ENCODE measurements at places on chromosomes 13 and 19.
A peak's percentile ranks its signal among the peaks of the same experiment; 100 is the strongest.

DNA sequence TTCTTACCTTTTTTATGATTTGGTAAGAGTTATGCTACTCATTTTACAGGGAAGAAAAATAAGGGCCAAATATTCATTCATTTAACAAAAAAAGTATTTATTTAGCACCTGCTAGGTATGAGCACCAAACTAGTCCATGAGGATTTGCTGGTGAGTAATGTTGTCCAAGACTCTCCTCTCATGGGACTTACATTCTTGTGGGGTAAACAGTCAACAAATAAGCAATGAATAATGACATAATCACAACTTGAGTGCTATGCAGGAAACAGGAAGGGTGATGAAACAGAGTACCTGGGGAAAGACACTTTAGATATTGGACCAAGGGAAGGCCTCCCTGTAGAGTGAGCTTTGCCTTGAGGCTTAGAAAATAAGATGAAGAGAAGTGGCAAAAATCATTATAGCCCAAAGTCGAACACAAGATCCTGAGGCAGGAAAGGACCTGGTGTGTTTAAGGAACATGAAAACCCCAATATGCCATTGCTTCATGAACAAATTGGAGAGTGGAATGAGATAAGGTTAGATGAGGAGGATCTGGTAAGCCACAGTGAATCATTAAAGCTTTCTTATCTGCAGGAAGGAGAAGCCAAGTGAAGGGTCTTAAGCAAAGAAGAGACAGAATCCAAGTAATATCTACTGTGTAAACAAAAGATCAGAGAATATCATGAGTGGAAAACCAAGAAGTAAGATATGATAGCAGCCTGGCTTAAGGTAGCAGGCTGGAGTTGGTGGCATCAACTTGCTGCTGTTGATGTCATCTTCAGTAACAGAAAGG, 294.5 kb upstream of the NBEA start:
- no peak for DNase-seq

- no peak for DNase-seq
These were observed 20.2 kb downstream of the CHAMP1 start for GRCh38 chr13:114334305-114335053.

- no peak for DNase-seq
These were observed 20.7 kb downstream of the CLDN10 start for GRCh38 chr13:95573221-95573620.

DNA sequence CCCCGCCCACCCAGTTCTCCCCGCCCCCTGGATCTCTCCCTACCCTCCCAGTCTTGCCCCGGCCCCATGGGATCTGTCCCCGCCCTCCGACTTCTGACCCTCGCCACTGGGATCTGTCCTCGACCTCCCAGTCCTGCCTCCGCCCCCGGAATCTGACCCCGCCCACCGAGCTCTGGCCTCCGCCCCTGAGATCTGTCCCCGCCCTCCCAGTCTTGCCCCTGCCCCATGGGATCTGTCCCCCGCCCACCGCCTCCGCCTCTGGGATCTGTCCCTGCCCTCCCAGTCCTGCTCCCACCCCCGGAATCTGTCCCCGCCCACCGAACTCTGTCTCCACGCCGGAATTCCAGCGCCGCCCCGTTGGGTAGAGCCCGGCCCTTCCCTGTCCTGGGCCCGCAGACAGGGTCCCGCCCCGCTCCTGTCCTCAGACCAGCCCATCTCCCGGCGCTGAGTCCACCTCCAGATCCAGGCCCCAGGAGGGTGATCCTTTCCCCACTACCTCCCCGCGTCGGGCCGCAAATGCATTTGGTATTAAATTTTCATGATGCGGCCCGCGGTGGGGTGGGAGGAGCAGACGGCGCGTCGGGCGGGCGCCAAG, 1.5 kb upstream of the SLC17A7 start:
- peak; percentile 74 for DNase-seq

GRCh38 chr13:93505104-93505952, 278.7 kb downstream of the GPC6 start:
- DNase-seq = no peak

DNA sequence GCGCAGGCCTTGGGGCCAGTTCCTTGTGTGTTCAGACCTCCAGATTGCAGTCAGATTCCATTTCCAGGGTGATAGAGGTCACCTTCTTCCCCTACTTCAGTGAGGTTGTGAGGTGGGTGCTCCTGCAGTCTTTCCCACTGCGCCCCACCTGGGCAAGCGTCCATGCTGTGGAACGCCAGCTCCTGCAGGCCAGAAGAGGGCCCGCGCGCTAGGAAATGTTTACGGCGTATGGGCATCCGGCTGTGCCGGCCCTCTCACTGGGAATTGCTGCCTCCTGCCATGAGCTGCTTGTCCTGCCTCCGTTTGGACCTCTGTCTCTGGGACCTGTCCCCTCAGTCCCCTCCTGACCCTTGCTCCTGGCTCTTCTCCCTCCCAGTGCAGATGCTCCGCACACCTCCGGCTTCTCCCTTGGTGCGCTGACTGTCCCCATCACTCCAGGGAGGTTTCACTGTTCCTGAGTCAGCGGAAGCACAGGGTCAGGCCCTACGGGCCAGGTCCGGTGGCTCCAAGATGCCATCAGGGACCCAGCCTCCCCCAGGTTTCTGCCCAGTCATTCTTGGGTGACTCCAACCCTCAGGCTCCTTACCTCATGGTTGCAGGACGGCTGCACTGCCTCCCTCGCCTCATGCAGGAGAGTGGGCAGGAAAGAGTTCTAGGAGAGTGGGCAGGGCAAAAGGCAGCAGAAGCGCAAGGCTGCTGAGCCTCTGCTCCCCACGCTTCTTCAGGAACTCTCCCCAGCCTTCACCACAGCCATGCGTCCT, 56.6 kb downstream of the SMARCA4 start:
- no peak for DNase-seq

DNA sequence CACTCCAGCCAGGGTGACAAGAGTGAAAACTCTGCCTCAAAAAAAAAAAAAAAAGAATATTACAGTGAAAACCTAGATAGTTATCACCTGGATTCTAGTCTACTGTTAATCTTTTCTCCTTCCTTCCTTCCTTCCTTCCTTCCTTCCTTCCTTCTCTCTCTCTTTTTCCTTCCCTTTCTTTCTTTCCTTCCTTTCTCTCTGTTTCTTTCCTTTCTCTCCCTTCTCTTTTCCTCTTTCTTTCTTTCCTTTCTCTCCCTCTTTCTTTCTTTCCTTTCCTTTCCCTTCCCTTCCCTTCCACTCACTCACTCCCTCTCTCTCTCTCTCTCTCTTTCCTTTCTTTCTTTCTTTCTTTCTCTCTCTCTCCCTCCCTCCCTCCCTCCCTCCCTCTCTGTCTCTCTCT, 9.6 kb upstream of the TTYH1 start:
- DNase-seq = no peak

DNA sequence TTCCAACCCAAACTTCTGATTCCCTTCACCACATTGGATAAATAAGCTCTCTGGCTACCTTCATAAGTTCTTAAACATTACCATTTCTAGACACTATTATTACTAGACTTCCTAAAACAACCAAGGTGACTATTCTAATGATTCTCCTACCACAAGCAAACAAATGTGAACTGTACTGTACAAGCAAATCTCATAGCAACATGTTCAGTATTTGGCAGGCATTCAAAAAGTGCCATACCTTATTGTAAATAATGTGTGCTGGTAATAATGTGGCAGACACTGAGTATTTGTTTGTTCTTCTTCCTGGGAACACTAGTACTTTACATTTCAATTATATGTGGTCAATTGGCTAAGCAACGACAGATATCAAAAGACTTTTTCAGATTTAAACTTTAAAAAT, 986.0 kb upstream of the SPRY2 start:
- no peak for DNase-seq

- peak; percentile 29 for DNase-seq
These were observed 499.5 kb upstream of the GPC6 start for GRCh38 chr13:92727118-92727517.

DNA sequence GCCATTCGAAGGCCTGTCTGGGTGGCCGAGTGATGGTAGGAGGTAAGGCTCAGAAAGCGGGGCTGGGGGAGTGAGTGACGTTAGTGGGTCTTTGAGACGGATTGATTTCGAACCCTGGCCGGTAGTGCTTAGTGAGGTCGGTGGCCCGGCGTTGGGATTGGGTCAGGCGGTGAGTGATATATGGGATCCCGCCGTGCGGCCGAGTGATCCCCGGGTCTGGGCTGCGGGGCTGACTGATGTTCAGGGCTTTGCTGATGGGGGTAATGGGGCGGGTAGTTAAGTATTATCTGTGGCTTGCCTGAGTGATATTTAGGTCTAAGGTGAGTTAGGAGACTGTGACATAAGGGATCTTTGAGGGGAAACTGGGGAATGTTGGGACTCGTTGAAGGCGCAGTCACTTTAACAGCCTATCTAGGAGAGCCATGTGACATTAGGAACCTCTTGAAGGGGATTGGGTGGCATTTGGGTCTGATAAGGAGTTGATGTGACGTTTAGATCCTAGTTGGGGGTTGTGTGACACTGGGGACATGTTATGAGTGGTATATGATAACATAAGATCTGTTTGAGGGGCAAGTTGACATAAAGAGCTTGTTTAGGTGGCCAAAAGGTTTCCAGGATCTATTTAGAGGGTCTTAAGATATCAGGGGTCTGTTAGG, 543 bp downstream of the PSMC4 start:
- DNase-seq = no peak

- DNase-seq = no peak
These were observed 8.1 kb downstream of the RPS9 start for GRCh38 chr19:54208784-54209057.

Data from SK-N-DZ (cell line).